ENCODE measurements at places on chromosomes 4 and X.

DNA sequence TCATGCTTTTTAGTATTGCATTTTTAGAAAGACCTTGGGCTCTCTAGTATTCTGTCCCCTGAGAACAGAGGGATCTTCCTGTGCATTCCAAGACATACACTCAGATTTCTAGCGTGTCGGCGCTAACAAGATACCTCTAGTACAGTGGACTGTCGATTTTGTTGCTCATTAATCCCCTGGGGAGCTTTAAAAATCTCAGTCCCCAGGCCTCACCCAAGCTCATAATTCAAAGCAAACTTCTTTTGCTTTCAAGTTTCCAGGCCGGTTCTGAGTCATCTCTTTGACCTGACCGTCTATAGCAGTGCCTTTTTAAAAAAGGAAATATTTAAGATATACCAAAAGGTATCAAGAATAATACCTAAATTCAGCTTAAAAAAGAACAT lies 137.0 kb downstream of the AMMECR1 start:
- no peak for DNase-seq

DNA sequence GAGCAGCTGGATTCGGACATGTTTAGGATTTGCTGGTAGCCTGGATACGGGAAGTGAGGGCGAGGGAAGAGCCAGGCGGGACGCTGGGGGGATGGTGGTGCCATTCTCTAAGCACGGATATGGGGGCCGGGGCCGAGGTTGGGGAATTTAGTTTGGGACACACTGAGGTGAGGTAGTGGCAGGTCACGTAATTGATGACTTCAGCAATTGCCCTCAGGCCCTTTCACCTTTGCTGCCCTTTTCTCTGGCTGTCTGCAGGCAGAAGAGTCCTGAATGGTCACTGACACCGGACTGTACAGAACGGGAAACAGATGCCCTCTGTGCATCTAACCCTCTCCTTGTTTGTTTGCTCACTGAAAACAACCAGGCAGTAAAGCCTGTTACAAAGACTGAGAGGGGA lies 16.9 kb upstream of the HMGB3 start:
- DNase-seq, result no peak

DNA sequence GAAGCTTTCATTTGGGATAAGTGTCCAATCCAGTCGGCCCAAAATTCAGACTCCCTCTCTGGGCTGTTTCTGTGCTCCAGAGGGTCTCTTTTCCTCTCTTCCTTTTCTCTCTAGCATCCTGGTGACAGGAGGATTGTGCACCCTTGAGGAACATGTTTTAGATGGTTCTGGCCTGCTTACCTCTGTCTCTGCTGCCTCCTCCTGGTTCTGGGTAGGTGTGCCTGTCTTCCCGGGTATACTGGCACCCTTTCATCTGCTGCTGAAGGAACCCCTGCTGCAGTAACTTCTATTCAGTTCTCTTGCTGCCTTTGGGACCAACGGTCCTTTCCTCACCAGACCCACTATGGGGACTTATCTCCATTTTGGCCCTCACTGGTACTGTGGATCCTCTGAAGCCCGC lies 53.2 kb downstream of the HMGB2 start:
- no peak for DNase-seq

DNA sequence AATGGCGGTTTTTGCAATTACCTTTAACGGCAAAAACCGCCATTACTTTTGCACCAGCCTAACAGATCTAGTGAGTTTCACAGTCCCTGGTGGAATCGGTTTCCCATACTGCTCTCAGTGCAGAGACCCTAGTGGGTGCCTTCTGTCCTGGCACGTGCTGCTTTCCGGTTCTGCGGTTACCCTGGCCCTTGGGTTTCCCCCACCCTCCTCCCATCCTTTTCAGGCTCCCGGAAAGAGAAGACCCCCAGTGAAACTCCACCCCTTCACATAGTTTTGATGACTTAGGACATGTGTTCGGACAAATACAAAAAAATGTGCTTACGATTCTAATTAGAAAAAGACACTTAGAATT lies 36.9 kb downstream of the NLGN3 start:
- DNase-seq, result peak; percentile 39

DNA sequence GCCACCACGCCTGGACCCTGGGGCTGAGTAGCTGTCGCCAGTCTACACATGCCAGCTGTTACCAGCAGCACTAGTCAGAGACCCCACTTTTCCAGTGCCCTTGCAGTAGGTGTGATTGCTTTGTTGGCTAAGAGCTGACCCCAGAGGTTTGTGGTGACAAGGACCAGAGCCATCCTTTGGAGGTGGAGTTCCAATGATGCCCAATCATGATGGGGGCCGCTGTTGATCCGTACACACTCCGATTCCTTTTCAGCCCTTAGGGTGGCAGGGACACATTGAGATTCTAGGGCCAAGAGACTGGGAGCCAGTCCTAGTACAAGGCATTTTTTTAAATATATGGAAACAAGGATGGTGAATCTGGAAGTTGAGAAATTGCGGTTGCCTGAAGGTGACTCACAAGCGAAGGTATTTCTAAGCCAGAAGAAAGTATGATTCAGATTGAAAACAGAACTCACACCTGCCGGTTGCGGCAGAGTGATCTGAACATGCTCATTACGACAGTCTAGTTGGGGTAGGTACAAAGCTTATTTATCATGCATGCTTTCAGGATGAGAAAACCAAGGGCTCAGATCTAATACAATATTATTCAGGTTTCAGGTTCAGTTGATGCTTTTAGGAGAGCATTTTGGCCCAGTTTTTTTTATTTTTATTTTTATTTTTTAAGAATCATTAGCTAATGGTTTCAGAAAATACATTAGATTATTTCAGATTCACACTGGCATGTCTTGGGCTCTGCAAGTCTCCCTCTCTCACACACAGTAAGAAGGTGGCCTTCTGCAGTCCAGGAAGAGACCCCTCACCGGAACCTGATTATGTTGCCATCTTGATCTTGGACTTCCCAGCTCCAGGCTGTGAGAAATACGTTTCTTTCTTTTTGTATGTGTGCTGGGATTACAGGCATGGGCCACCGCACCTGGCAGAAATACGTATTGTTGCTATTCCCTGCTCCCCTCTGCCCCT lies 43.4 kb downstream of the SHROOM2 start:
- no peak for DNase-seq

DNA sequence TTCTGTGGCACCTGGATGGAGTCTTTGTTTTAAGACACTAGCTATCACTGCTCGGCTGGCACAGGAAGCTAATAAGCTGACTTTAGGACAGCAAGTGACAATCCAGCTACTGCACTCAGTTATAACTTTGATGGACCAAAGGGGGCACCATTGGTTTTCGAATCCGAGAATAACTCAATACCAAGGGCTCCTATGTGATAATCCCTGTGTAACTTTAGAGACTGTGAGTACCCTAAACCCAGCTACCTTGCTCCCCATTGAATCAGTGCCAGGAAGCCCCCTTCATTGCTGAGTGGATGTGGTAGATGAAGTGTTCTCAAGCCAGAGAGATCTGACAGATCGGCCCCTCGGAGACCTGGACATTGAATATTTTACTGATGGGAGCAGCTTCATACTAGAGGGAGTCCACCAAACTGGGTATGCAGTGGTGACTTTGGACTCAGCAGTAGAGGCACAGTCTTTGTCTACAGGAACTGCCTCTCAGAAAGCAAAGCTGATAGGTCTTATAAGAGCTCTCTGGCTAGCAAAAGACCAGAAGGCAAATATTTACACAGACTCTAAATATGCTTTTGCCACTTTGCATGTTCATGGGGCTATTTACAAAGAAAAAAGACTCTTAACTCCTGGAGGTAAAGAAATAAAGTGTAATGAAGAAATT lies 35.5 kb upstream of the UGT2B7 start:
- DNase-seq, result no peak

GRCh38 chrX:145923376-145923775 lies 105.7 kb downstream of the SLITRK2 start:
- no peak for DNase-seq

GRCh38 chr4:34365946-34366345 lies 1878.4 kb downstream of the ARAP2 start:
- no peak for DNase-seq

DNA sequence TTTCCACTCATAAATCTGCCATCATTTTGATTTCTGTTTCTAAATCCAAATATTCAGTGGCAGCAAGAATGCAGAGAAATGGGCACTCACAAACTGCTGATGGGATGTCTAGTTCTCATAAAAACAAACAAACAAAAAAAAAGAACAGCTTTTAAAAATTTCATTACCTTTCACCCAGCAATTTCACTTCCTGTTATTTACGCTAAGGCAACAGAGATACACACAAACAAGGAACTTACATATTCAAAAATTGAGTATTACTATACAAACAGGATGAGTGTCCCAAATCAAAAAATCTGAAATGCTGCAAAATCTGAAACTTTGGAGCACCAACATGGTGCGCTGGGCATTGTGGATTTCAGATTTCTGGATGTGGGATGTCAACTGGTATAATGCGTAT lies 36.4 kb downstream of the FAT1 start:
- no peak for DNase-seq

GRCh38 chr4:118950224-118950623 lies 61.6 kb downstream of the SYNPO2 start:
- no peak for DNase-seq

DNA sequence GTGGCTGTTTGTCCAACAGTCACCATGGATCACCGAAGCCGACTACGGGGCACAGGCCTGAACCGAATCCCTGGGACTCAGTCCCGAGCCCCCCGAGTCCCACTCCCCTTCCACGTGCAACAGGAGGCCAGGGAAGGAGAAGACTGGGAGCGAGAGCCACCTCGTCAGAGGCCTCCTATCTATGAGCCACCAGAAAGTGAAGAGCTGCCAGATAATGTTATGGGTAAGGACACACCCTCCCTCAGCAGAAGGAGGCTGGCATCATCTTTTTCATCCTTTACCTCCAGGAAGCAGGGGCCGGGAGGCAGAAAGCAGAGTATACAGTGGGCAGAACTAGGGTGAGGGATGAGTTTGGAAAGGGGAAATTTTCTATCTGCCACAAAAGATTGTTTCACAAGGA lies 2.8 kb upstream of the PRDX4 start:
- DNase-seq, result no peak

DNA sequence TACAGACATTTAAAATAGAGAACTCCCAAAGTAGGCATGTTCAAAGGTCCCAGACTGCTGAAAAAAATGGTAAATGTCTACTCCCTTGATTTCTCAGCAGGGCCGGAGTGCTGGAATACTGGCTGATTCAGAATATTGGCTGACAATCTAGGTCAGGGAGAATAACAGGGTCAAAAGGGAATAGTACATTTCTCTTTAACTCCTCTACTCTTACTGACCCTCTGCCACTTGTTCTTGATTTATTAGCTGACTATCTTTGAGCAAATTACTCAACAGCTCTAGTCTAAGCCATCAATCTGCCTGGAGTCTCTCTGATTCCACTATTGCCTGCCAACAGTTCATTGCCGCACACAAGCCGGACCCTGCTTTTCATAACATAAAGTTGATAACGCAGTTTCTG lies 19.7 kb upstream of the NWD2 start:
- DNase-seq, result no peak

DNA sequence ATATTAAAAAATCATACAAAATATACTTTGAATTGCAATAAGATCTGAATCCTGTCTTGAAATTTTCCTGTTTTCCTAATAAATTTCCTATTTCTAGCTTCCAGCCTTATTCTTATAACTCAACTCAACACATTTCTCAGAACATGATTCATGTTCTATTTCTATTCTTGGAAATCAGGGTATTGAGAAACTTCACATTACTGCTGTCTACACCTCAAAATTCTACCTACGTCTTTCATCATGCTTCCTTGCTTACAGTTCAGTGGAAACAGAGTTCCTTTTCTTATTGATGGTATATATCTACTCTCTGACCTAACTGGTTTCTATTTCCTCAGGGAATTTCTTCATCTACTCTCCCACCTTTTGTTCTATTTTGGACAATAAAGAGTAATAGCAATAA lies 2139.0 kb downstream of the ARAP2 start:
- no peak for DNase-seq
